Cardiac muscle cell (in vitro differentiated cells and primary cell): ENCODE measurements at places on chromosomes 16 and 17. TPM values are rescaled to one million over a fixed set of nuclear protein-coding genes. Genes with fewer than 3 reads are reported as not detected.

The FZD2 gene
- polyA plus RNA-seq = 51.5 and 63.4 TPM in 2 replicates

The BTBD17 gene
- polyA plus RNA-seq = 0.09 and 0.62 TPM in 2 replicates

The SLC43A2 gene
- polyA plus RNA-seq = 2.5 and 4.7 TPM in 2 replicates

The CTRB2 gene
- 0.76 TPM in 1 of 2 replicates, not detected in the other for polyA plus RNA-seq

The CDH5 gene
- 1.1 and 5.6 TPM in 2 replicates for polyA plus RNA-seq

The ZG16 gene
- polyA plus RNA-seq = not detected in 2 replicates

The AGRP gene
- polyA plus RNA-seq = 0.71 TPM in 1 of 2 replicates, not detected in the other

The HIGD1B gene
- 0.55 TPM in 1 of 2 replicates, not detected in the other for polyA plus RNA-seq

The RNF112 gene
- polyA plus RNA-seq = 0.66 and 0.79 TPM in 2 replicates
